Anterior cingulate cortex (tissue), 58 donors: ENCODE measurements at places on chromosomes 1 and 21.

DNA sequence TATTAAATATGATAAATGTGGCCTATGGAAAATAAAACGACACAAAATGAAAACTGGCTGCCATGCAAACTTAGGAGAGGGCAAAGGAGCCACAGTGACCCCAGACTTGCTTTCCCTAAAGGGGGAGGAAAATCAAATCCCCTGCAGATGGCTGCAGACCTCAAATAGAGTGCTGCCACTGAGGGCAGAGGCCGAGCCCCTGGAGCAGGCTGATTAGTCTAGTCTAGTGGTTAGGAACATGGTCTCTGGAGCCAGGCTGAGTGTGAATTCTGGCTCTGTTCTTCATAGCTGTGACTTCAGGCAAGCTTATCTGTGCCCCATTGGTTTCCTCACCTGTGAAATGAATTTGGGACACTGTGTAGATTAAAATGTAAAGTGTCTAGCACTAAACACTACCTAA, 60.8 kb downstream of the ITPKB start:
- DNase-seq, result no peak

DNA sequence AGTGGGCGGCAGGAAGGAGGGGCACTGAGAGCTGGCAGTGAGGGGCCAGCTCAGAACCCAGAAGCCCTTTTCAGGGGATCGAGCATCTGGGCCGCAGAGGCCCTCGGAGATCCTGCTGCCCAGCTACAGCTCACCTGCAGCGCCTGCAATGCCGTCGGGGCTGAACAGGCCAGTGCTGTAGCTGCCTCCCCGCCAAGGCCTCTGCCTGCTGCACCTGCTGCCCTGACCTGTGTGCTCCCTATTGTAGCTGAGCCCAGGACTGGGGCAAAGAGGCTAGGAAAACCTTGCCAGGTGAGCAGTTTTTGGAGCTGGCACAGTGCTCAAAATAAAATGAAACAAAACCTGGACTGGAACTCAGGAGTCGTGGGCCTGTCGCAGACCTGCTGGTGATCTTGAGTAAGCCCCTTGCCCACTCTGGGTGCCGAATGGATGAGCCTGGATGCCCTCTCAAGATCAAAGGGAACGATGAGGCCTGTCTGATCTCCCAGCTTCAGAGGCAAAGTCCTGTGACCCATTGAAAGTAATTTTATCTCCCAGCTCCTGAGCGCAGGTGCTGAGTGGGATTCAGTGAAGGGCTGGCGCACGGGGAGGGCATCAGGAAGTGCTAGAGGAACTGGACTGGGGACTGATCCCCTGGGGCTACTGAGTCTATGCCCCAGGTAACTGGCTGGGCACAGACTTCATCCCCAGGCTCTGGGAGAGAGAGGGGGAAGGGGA, 154.6 kb downstream of the FOXD2 start:
- no peak for DNase-seq

DNA sequence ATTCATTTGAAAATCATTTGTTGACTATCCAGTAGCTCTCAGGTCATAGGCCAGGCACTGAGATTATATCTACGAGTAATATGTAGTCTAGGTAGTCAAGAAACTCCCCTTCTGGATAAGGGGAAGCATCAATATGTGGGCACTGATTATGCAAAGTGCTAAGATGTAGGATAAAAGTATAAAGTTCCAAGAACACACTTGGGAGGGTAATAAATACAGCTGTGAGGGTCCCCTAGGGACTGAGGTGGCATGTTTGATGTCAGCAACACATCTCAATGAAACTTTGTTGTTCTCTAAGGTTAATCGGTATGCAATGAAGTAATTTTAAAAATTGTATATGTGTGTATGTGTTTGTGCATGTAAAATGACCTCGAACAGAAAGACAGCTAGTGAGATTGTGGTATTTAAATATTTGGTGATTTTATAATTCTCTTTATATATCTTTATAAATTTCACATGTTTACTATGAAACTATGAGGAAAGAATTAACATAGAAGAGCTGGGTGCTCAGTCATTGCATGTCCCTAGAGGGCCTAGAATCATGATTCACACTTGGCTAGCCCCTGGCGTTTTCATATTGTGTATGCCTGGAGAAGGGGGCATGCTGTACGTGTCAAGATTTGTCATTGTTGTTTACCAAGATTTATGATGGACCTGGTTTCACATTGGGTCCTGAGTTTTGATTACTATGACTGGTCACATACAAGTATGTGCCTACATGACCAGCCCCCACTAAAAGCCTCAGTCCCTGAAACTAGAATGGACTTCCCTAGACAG, 140.1 kb upstream of the DUSP10 start:
- DNase-seq, result no peak

DNA sequence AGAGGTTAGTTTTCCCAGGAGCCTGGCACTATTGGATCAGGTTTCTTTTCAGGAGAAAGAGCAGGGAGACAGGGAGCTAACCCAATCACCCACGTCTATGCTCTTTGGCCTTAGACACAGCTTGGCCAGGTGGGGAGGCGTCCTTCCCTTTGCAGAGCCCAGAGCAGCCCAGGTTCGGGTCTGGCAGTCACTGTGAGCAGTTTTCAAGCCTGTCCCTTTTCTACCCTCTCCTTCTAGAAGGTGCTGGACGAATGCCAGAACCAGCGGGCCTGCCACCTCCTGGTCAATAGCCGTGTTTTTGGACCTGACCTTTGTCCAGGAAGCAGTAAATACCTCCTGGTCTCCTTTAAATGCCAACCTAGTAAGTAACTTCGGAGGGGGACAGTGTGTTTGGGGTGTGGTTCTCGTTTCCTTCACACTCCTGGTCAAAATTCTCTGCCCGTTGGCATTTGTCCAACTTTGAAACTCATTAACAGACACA, 44.9 kb downstream of the EVA1C start:
- DNase-seq, result no peak

- no peak for DNase-seq
These were observed 143.3 kb downstream of the CTH start for GRCh38 chr1:70554341-70554740.

- no peak for DNase-seq
These were observed 369.3 kb upstream of the C1orf174 start for GRCh38 chr1:4269330-4269729.

- DNase-seq, result no peak
These were observed 52.2 kb downstream of the PHACTR4 start for GRCh38 chr1:28421744-28422143.

GRCh38 chr1:163544441-163544840, 222.7 kb downstream of the NUF2 start:
- no peak for DNase-seq

- DNase-seq, result peak; percentile 86
These were observed 1561.5 kb downstream of the MRPL39 start for GRCh38 chr21:24045775-24046215.

DNA sequence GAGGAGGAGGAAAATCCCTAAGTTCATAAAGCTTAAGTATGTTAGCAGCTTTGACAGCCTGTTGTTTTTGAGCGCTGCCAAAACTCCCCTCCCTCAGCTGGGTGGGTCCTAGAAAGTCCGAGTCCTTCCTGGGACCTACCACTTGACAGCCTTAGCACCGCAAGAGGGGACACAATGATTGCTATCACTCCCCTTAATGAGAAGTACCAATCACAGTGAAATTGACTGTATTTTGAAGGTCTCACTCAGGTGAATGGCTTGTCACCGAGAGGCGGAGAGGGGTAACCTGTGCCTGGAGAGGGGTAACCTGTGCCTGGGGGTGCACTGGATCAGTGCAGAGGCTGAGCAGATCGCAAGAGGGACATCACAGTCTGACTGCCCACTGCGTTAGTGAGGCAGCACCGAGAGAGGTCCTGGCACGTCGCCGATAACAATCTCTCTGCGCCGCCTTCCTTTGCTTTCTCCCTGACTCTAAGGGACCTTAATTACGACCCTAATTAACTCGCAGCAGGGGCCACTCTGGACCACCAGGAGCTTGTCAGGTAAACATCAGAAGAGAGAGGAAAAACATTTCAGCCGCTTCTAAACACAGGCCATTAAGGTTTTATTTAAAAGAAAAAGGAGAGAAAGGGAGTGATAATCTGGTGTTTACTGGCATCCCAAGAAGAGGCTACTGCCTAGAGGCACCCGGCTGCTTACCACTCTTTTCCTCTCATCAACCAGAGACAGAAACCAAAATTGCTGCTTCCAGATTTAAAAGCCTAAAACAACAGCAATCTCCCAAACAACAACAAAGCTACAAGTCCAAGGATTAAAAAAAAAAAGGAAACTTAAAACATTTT, 25.7 kb upstream of the KCNK1 start:
- DNase-seq, result peak; percentile 3

GRCh38 chr21:36509973-36510664, 30.2 kb upstream of the CLDN14 start:
- DNase-seq, result no peak

GRCh38 chr21:45001134-45002095, 61.6 kb downstream of the SLX9 start:
- no peak for DNase-seq
